CD4-positive, alpha-beta T cell treated with Interleukin-17A for 1 hour (primary cell): ENCODE measurements at places on chromosomes 4 and X.

GRCh38 chr4:54585321-54586000, 72.3 kb upstream of the KIT start:
- DNase-seq = no peak

- peak; percentile 51 for DNase-seq
Measured at GRCh38 chr4:95155759-95156451, 392.9 kb downstream of the UNC5C start.

- DNase-seq = no peak
Measured at GRCh38 chr4:24315056-24315455, 269.3 kb downstream of the DHX15 start.

- DNase-seq = no peak
Measured at GRCh38 chr4:98260047-98260578, 1.1 kb upstream of the RAP1GDS1 start.

DNA sequence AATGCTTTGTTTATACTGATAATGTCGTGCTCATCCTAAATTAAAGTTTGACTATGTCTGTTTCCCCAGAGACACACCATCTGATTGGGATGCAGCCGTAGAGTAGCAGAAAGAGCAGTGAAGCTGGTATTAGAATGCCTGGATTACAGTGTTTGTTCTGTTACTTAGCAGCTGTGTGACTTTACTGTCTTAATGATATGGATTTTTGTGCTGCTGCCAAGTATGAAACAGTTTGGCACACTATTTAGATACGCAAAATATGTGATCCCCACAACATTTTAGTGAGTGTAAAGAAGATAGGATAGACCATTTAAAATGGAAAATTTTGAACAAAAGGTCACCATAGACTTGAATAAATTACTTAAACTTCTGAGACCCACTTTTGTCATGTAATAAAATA, 1.2 kb upstream of the CHIC1 start:
- DNase-seq = no peak
